Psoas muscle (tissue), 8 donors: ENCODE measurements at places on chromosomes 5 and 9. TPM values are rescaled to one million over a fixed set of nuclear protein-coding genes. Genes with fewer than 3 reads are reported as not detected.

Gene RUFY1
- 22.2 TPM for total RNA-seq

Gene PCDHB2
- 1.6 TPM for total RNA-seq

Gene GSN
- total RNA-seq: 140 TPM

Gene SPINK4
- not detected for total RNA-seq

Gene TTC39B
- total RNA-seq: 3.6 TPM

Gene TAF11L5
- not detected for total RNA-seq

Gene PITX1
- 84.0 TPM for total RNA-seq

Gene ACSL6
- 0.53 TPM for total RNA-seq

Gene PCDHB6
- 0.16 TPM for total RNA-seq

Gene DRD1
- total RNA-seq: 0.06 TPM

Gene MZB1
- total RNA-seq: 0.58 TPM

Gene ACTBL2
- not detected for total RNA-seq

GRCh38 chr5:72854419-72854818 is 38.0 kb downstream of the TNPO1 start:
- H3K36me3 ChIP-seq: peaks cover 6% of the 10 kb centered on the region
- no peak overlapping the region for H3K27ac ChIP-seq
- no peak for DNase-seq
- H3K4me3 ChIP-seq: no peak overlapping the region
- H3K4me1 ChIP-seq: peaks cover 59% of the 10 kb centered on the region

DNA sequence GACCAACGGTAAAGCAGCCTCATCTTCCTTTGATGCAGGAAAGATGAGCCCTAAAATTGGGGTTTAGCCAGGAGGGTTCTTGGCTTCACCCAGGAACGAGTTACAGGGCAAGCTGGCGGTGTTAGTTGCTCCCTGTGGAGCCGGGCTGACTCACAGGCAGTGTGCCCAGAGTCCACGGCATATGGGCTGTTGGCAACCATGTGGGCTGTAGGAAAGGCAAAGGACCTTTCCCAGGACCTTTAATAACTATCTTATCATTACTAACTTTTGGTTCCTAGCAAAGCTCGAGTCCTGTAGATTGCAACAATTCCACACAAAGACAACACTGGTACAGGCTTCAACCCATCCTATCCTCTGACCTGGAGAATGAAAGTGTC is 29.8 kb upstream of the CLPTM1L start:
- no peak overlapping the region for H3K27ac ChIP-seq
- peaks cover 8% of the 10 kb centered on the region for H3K27me3 ChIP-seq
- no peak overlapping the region for H3K4me3 ChIP-seq

GRCh38 chr5:126220725-126221124 is 202.5 kb upstream of the GRAMD2B start:
- H3K36me3 ChIP-seq: no peaks in the 10 kb centered on the region
- H3K4me3 ChIP-seq: no peak overlapping the region
- no peak for DNase-seq
- no peaks in the 10 kb centered on the region for H3K27me3 ChIP-seq

DNA sequence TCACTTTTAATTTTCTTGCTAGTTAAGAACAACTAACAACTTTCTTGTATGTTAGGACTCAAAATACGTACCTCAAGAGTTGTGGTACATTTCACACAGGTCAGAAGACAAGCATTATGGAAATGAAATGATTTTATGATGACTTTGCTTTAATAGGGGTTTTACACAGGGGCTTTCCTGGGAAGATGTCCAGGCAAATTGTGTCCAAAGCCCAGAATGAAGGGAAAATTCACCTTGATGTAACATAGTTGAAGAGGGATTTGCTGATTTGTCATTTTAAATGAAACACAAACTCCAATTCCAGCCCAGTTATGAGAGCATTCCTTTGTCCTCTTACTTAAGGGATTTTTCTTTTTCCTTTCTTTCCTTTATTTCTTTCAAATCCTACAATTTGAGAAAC is 89.2 kb downstream of the ARL15 start:
- no peak for DNase-seq
- no peak overlapping the region for H3K27ac ChIP-seq
- no peak overlapping the region for H3K4me3 ChIP-seq
- no peaks in the 10 kb centered on the region for H3K36me3 ChIP-seq
- H3K4me1 ChIP-seq: no peaks in the 10 kb centered on the region
- no peaks in the 10 kb centered on the region for H3K27me3 ChIP-seq

DNA sequence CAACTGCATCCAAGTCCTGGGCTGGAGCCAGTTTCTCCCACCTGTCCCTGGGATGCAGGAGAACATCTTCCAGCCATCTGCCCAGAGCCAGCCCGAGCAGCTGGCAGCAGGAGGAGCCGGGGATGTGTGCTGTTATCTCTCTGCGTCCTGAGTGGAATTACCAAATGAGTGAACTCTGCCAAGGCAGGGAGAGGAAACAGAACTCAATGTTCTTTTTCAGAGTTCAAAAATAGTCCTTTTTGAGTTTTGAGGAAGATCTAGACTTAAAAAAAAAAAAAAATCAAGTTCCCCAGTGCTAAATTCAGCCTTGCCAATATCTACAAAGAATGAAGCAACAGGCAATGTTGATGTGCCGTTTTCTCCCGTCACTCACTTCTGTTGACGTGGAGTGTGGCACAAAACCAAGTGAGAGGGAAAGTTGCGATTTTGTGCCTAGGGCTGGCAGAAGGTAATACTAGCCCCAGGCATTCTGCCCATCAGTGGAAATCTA is 56.2 kb downstream of the TMOD1 start:
- H3K27me3 ChIP-seq: no peaks in the 10 kb centered on the region
- peaks cover 38% of the 10 kb centered on the region for H3K36me3 ChIP-seq
- DNase-seq: peak; percentile 87
- H3K4me3 ChIP-seq: no peak overlapping the region

DNA sequence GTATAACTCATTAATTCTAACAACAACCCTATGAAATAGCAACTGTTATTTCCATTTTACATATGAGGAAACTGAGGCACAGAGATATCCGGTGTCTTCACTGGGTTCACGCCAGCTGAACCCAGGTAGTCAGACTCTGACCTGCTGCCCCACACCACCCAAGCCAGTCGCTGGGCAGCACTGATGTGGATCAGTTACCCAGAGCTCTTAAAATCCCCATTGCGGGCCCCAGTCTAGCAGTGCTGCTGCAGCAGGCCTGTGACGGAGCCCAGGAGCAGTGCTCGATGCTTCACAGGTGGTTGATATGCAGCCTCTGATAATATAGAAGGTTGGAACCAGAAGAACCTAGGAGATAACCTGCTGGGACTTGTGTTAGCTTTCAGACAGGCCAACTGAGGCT is 24.3 kb downstream of the PTPA start:
- peaks cover 24% of the 10 kb centered on the region for H3K4me1 ChIP-seq
- H3K27me3 ChIP-seq: no peaks in the 10 kb centered on the region
- H3K27ac ChIP-seq: no peak overlapping the region
- H3K4me3 ChIP-seq: no peak overlapping the region
- DNase-seq: no peak

GRCh38 chr5:24368115-24368514 is 276.7 kb downstream of the CDH10 start:
- no peak overlapping the region for H3K27ac ChIP-seq
- no peaks in the 10 kb centered on the region for H3K27me3 ChIP-seq
- no peak overlapping the region for H3K4me3 ChIP-seq
- no peak for DNase-seq

DNA sequence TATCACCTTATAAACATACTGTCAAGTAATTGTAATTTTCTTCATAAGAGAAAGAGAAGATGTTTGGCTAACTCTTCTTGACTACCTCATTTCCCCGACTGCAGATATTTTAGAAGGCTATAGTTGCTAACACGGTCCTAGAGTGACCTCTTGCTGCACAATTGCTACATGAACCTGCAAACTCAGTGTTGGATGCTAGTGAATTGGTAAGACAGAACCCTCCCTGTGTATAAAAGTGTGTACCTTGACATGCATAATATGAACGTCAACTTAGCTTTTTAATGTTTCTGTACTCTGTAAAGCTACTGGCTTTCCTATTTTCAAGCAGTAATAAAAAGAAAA is 46.7 kb upstream of the CER1 start:
- DNase-seq: no peak
- no peaks in the 10 kb centered on the region for H3K36me3 ChIP-seq
- H3K27me3 ChIP-seq: no peaks in the 10 kb centered on the region
- no peak overlapping the region for H3K4me3 ChIP-seq
- H3K27ac ChIP-seq: no peak overlapping the region

DNA sequence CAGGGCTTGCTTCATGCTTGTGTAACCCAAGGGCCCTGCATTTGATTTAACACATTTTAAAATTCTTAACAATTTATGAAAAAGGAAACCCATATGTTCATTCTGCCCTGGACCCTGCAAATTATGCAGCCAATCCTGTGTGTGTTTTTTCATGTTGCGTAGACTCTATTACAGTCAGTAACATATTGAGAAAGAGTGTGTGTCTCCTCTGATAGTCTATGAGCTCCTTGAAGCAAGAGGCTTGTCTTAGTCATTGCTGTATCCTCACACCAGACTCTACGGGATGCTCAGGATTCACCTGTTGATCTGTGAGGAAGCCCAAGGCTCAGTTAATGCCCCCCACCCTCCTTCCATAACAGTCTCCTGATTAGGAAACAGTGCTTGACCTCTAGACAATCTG is 177.3 kb upstream of the DMAC1 start:
- H3K36me3 ChIP-seq: no peaks in the 10 kb centered on the region
- H3K27me3 ChIP-seq: no peaks in the 10 kb centered on the region
- no peak overlapping the region for H3K27ac ChIP-seq
- H3K4me1 ChIP-seq: no peaks in the 10 kb centered on the region

DNA sequence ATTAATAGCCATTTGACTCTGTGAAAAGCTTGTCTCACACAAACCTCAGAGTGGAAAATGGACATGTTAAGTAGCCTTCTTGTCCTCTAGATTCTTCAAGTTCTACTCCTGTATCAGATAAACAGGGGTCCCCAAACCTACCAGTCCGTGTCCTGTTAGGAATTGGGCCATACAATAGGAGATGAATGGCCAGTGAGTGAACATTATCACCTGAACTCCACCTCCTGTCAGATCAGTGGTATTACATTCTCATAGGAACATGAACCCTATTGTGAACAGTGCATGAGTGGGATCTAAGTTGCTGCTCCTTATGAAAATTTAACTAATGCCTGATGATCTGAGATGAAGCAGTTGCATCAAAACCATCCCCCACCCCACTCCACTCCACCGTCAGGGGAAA is 136.3 kb downstream of the TMEM232 start:
- no peak overlapping the region for H3K4me3 ChIP-seq
- H3K27ac ChIP-seq: no peak overlapping the region
- no peaks in the 10 kb centered on the region for H3K4me1 ChIP-seq
- H3K36me3 ChIP-seq: no peaks in the 10 kb centered on the region
- no peaks in the 10 kb centered on the region for H3K27me3 ChIP-seq

- no peak overlapping the region for H3K4me3 ChIP-seq
- H3K27ac ChIP-seq: peak overlapping the region; percentile 37
- H3K4me1 ChIP-seq: peaks cover 29% of the 10 kb centered on the region
- DNase-seq: peak; percentile 81
- no peaks in the 10 kb centered on the region for H3K27me3 ChIP-seq
- H3K36me3 ChIP-seq: peaks cover 23% of the 10 kb centered on the region
These were observed 22.1 kb downstream of the JADE2 start for GRCh38 chr5:134547579-134547978.

GRCh38 chr5:136033848-136034247 is 5.1 kb downstream of the TGFBI start:
- no peaks in the 10 kb centered on the region for H3K36me3 ChIP-seq
- H3K4me3 ChIP-seq: no peak overlapping the region
- H3K27ac ChIP-seq: no peak overlapping the region
- peaks cover 44% of the 10 kb centered on the region for H3K4me1 ChIP-seq
- peaks cover 3% of the 10 kb centered on the region for H3K27me3 ChIP-seq
- no peak for DNase-seq

GRCh38 chr5:75052192-75053053 is at the start of gene GCNT4:
TSS of gene GCNT4 (minus strand) at chr5:75052558. CDS start at chr5:75030037, 22,521 bp downstream.
- peak; percentile 64 for DNase-seq
- H3K4me3 ChIP-seq: peak within 1 kb of the TSS; percentile 90
- H3K4me1 ChIP-seq: peaks cover 11% of the 10 kb centered on the region

DNA sequence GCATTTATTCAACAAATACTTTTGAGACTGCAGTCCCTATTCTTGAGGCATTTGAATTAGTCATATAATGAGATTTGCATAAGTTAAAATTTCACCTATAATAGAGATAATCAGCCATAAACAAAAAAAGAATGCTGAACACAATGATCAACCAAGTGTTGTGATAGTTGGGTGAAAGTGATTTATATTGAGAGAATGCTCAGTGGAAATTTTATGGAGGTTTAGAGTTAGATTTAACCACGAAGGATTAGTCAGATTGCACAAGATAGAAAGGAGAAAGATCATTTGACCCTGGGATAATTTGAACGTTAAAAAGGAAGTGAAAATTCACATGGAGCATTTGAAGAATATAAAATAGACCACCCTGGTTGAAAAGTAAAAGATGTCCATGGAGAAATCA is 356.2 kb downstream of the NPR3 start:
- DNase-seq: no peak
- no peaks in the 10 kb centered on the region for H3K27me3 ChIP-seq
- no peaks in the 10 kb centered on the region for H3K36me3 ChIP-seq

- H3K27me3 ChIP-seq: peaks cover 16% of the 10 kb centered on the region
- H3K4me1 ChIP-seq: peaks cover 4% of the 10 kb centered on the region
- H3K27ac ChIP-seq: no peak overlapping the region
- H3K4me3 ChIP-seq: no peak overlapping the region
These were observed 3.2 kb upstream of the TMEM171 start for GRCh38 chr5:73117088-73117740.

- H3K4me1 ChIP-seq: no peaks in the 10 kb centered on the region
- DNase-seq: no peak
- H3K4me3 ChIP-seq: no peak overlapping the region
- H3K27ac ChIP-seq: no peak overlapping the region
- H3K27me3 ChIP-seq: no peaks in the 10 kb centered on the region
These were observed 64.7 kb downstream of the GGTA1 start for GRCh38 chr9:121434969-121435368.

DNA sequence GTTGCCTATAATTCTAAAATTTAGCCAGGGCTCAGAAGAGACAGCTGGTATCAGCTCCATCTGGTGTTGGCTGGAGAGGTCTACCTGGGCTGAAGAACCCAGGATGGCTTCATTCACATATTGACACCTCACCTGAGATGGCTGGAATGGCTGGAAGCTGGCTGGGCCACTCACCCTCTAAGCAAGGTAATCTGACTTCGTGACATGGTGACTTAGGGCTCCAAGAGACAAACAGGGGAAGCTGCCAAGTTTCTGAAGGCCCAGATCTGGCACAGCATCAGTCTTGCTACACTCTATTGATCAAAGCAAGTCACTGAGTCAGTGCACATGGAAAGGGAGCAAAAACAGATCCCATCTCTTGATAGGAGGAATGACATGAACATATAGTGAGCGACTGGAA is 102.3 kb downstream of the EPB41L4A start:
- H3K27me3 ChIP-seq: no peaks in the 10 kb centered on the region
- no peak for DNase-seq
- no peaks in the 10 kb centered on the region for H3K36me3 ChIP-seq
- H3K4me1 ChIP-seq: no peaks in the 10 kb centered on the region
- H3K4me3 ChIP-seq: no peak overlapping the region

GRCh38 chr5:133610489-133611356 is 1.6 kb downstream of the FSTL4 start:
- peak overlapping the region; percentile 52 for H3K4me3 ChIP-seq
- DNase-seq: peak; percentile 75
- H3K4me1 ChIP-seq: peaks cover 16% of the 10 kb centered on the region
- no peak overlapping the region for H3K27ac ChIP-seq
- no peaks in the 10 kb centered on the region for H3K27me3 ChIP-seq
